ENCODE measurements at places on chromosomes 3 and 15.

- no peak for DNase-seq
Measured at GRCh38 chr3:88137836-88138235, 11.9 kb upstream of the C3orf38 start.

DNA sequence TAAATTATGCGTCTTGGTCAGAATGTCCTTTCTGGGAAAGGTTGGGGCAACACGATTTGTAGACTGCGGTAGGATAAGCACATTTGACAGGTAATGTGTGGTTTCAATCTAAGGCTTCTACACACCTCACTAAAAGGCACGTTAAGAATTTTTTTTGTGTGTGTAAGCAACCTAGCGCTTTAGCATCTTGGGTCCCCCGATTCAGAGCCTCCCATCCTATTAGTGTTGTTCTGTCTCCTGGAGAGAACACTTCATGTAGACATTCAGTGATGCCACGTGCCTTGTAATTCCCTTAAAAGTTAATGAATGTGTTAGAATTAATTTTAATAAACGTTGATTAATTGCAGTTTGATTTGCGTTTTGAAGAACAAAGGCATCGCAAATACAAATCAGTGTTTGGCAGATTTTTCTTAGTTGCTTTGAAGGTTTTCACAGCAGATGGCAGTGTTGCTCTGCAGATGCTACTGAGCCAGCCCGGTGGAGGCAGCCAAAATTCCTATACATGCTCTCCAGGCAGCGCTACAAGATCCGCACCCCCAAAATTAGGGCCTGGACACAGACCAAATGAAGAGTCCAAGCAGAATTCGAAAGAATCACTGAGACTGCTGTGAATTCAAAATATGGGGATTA lies 63.5 kb downstream of the OTOL1 start:
- DNase-seq: no peak

DNA sequence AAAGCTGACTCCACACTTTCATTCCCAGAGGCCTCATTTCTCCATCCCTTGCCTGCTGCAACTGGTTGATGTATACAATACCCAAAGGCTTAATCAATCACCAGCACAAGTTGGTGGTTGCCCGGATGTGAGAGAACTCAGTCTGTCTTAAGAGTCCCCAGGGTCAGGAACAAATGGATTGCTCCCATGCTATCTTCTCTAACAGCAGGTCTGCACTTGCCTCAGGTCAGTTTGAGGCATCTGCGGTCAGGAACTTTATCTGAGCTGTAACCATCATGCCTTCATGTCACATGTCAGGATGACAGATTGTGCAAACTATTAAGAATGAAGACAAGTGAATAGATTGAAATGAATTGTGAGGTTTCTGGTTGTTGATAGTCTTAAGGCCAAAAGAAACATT lies 56.1 kb downstream of the BFSP2 start:
- DNase-seq: no peak

DNA sequence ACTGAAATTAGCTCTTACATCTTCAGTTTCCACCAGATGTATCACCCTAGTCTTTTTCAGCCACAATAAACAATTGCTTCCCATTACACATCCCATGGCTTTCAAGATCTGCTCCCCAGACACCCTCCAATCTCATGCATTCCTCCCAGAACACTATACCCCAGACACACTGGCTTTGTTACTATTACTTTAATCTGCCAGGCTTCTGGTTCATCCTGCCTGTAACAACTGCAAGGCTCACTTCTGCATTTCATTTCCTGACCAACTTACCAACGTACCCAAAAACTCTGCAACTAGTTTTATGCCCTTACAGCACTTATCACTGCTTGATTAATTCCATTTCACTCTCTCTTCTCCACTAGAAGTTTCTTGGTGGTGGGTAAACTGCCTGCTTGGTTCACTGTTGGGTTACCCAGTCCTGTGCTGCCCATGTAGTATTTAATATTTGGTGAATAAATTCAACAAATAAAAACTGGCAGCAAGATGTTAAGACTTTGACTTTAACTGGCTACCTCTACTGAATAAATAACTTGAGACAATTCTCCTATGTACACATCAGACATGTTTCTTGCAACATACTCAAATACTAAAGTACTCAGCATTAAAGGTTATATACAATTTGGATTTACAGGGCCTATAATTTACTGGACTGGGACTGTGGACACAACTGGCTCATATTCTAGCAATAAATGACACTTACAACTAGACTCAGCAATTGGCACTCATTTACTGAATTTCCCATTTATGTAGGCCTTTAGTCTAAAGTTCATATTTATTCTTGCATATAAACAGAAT lies 2.7 kb downstream of the RPL22L1 start:
- DNase-seq: no peak

GRCh38 chr15:76844096-76844495 lies 61.0 kb downstream of the SCAPER start:
- DNase-seq: no peak

GRCh38 chr3:132311841-132312240 lies 5.4 kb upstream of the ACP3 start:
- no peak for DNase-seq

Data from activated CD8-positive, alpha-beta memory T cell treated with anti-CD3 and anti-CD28 coated beads for 1 hour (primary cell).